ENCODE measurements at places on chromosomes 12 and 14.

DNA sequence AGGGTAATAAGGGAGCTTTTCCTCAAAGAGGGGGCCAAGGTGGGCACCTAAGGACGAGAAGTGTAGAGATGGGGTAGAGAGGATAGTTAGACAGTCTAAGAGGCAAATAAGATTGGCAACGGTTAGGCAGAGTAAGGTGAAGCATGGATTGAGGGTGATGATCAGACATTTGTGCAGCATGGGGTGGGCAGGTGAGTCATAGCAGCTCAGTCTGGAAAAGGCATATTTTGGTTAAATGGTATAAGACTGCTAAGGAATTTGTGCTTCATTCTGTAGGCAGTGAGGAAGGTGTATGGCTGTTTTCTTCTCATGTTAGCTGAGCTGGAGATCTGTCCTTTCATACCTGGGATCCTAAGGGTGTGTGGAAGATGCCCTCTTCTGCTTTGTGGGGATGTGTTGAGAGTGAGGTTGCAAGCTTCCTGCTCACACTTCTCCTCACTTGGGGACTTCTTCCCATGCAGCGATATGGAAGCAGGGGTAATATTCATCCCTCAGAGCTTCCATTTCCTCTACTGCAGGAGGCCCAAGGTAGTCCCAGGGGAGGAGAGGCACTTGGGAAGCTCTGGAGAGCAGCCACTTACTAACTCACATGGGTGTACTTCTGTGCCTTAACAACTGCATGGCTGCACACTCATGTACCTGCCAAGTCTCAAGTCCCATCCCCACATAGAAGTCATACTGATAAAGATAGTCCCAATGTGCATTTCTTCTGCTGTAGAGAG lies 28.9 kb downstream of the GSG1 start:
- no peak for DNase-seq

- no peak for DNase-seq
Observed at GRCh38 chr12:130608132-130608531, 108.0 kb downstream of the RIMBP2 start.

GRCh38 chr14:81224222-81224621 lies 3.5 kb upstream of the GTF2A1 start:
- no peak for DNase-seq

DNA sequence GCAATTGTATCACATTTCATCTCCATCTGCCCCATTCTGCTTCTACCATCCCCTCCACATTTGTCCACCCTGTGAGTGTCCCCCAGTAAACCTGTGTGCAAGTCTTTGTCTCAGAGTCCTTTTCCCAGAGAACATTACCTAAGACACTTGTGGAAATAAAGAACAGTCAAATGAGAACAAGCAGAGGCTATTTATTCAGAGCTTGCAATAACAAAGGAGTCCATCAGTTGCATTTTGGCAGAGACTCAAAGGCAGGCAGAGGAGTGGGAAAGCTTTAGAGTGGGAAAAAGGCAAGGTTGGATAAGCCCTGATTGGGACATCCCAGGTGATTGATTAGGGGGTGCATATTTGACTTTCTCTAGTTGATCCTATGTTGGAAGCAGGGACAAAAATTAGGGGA lies 18.2 kb upstream of the PPFIBP1 start:
- DNase-seq: no peak

GRCh38 chr14:97337267-97337666 lies 540.1 kb downstream of the VRK1 start:
- DNase-seq: no peak

DNA sequence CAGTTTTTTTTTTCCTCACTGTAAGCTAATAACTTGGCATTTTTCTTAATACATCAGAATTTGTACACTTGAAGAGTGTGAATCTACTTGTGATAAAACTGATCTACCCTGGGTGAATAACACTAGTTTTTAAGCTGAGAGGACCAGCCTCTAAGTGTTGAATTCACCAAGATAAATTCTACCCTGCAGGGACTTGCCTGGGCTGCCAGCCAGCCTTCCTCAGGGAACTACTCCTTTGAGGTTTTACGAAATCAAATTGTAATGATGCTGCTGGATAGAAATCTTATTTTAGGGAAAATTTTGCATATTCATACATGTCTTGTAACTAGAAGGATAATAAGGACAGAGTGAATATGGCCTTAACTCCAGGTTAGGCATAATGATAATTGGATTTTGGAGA lies 1.9 kb downstream of the MED21 start:
- DNase-seq: no peak

GRCh38 chr14:63862163-63862562 lies 9.4 kb downstream of the SYNE2 start:
- DNase-seq: no peak

GRCh38 chr12:111584959-111585358 lies 14.2 kb downstream of the ATXN2 start:
- no peak for DNase-seq

GRCh38 chr14:72974661-72975060 lies 48.4 kb downstream of the DCAF4 start:
- DNase-seq: no peak

DNA sequence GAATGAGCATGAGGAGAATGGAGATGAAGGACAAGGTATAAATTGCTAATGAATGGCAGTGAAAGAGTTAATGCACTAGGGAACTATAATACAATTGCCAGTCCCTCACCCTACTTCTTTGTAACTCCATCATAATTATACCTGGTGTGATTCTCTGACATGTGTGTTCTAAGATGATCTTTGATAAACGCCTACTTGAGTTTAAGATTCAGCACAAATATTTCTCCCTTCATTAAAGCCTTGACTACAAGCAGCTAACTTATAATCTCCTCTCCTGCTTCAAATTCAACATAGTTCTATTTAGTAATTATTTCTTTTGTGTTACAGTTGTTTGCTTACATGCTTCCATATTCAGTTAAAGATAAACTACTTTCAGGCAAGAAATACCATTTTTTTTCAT lies 9.7 kb upstream of the CLEC2A start:
- no peak for DNase-seq

- no peak for DNase-seq
Observed at GRCh38 chr12:85190728-85191127, 89.3 kb upstream of the ALX1 start.

DNA sequence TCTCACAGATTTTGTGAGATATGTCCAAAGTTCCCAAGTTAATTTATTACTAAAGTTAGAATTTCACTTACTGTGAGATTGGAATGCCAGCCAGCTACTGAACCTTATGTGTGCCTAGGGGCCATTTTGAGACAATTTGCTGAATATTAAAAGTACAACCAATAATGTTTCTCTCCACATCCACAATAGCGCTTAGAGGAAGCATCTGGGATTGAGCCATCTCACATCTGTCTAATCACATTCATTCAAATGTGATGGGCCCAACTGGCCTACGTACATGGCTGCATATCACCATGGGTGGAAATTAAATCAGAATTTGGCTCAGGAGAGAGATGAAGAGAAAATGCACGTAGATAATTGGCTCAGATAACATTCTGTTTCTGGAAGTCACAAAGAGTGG lies 1294.0 kb downstream of the AACS start:
- no peak for DNase-seq

GRCh38 chr12:11836282-11837151 lies 187.0 kb downstream of the ETV6 start:
- peak; percentile 92 for DNase-seq

- DNase-seq: no peak
Observed at GRCh38 chr12:28318273-28318672, 128.0 kb downstream of the CCDC91 start.

DNA sequence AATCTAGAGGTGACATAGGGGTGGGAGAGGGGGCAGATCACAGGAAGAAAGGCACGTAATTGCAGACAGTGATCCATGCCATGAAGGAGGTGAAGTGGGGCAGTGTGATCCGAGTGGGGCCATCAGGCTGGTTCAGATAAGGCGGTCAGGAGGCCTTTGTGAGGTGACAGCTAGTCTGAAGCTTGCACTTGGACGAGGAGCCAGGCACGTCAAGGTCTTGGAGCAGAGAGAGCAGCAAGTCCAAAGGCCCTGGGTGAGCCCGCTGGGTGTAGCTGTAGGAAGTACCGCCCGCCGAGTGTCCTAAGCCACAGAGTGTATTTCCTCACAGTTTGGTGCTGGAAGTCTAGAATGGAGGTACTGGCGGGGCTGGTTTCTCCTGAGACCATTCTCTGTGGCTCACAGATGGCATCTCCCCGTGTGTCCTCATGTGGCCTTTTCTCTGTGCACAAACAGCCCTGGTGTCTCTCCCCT lies 23.6 kb downstream of the RHOF start:
- DNase-seq: no peak

- no peak for DNase-seq
Observed at GRCh38 chr12:77433799-77434198, 368.4 kb upstream of the E2F7 start.

- no peak for DNase-seq
Observed at GRCh38 chr12:59936534-59936933, 340.7 kb downstream of the SLC16A7 start.

GRCh38 chr12:76586764-76587395 lies 27.3 kb upstream of the OSBPL8 start:
- DNase-seq: peak; percentile 56

- DNase-seq: no peak
Observed at GRCh38 chr14:100293497-100294212, 12.6 kb downstream of the SLC25A29 start.

- no peak for DNase-seq
Observed at GRCh38 chr12:84637926-84638325, 274.7 kb downstream of the SLC6A15 start.

- DNase-seq: no peak
Observed at GRCh38 chr14:22926316-22926715, 2.9 kb downstream of the PRMT5 start.

GRCh38 chr14:94368243-94368590 lies 20.2 kb downstream of the SERPINA1 start:
- no peak for DNase-seq

DNA sequence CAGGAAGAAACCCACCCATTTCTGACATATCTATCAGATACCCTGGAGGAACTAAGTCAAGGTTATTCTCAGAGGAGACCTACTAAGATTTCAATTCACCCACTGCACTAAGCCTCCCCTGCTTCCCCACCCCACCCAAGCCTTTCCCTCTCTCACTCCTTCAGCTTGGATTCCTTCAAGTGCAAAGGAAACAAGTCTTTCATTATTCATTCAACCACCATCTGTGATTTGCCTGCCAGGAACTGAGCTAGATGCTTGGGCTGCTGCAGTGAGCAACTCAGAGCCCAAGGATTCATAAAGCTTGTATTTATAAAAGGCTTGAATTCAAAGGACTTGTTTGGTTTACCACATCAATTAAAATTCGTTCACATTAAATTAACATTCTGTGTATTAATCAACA lies 161.3 kb downstream of the GXYLT1 start:
- DNase-seq: no peak

- no peak for DNase-seq
Observed at GRCh38 chr14:104687601-104688504, 1.6 kb upstream of the INF2 start.

GRCh38 chr12:71546322-71546861 lies 106.8 kb downstream of the LGR5 start:
- no peak for DNase-seq

GRCh38 chr12:128531170-128531569 lies 264.2 kb downstream of the TMEM132C start:
- no peak for DNase-seq

DNA sequence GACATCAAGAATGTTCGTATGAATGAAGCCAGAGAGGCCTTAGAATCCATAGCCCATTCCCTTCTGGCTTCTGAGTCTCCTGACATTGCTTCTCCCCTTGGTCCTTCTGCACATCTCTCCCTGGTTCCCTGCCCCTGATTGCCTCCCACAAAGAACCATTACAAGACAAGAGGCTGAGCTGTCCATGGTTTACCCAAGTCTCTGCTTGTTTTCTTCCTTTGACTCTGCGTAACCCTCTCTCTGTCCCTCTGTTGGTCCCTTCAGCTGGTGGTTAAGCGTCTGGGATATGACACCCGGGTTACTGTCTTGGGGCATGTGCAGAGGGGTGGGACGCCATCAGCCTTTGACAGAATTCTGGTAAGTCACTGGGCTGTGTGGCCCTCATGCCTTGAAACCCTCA lies 15.9 kb downstream of the PFKM start:
- no peak for DNase-seq

DNA sequence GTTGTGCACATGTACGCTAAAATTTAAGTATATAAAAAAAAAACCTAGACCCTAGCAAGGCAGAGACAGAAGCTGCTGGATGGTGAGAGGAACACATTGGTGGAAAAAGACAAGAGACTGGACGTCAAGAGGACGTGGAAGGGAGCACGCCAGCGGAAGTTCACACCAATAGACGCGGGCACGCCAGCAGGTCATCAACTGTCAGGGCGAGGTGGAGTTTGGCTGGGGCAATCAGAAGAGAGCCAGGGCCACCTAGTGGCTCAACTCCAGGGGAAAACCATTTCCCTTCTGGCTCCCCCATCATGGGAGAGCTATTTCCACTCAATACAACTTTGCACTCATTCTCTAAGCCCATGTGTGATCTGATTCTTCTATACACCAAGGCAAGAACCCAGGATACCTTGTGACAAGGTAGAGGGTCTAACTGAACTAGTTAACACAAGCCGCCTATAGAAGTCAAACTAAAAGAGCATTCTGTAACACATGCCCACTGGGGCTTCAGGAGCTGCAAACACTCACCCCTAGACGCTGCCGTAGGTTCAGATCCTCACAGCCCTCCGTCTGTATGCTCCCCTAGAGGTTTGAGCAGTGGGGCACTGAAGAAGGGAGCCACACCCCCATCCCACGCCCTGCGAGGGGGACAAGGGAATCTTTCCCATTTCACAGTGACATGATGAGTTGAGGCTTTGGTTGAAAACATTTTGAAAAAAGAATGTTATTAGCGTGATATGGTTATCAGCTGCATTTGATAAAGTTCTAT lies 702.7 kb downstream of the TMTC2 start:
- DNase-seq: peak; percentile 5

DNA sequence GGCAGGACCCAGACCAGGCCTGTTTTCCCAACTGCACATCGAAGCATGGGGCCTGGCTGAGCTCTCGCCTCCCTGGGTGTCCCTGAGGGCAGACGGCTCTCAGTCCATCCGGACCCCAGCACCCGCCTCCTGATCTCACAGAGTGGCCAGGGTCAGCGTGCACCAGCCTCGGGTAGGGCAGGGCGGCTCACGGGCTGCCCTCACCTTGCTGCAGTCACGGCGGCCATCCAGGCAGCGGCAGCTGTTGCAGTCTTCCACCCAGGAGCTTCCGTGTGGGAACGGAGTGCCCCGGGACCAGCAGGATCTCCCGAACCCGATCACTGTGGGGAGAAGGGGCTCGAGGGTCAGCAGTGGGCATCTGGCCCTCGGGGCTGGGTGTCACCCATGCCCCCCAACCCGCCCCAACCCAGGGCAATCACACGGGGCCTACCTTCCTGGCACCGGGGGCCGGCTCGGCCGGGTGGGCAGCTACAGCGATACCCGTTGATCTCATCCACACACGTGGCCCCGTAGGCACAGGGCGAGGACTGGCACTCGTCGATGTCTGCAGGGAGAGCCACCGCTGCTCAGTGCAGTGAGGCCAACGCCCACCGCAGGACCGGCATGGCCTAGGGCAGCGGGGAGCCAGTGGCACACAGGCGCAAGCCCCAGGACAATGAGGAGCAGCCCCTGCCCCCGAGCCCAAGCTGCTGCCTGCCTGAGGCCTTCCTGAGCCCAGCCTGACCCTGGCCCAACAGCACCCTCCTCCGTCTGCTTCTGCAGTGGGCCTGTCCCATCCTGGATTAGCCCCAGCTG lies 22.2 kb downstream of the JAG2 start:
- no peak for DNase-seq

Data from activated naive CD4-positive, alpha-beta T cell treated with anti-CD3 and anti-CD28 coated beads for 36 hours (primary cell).